ENCODE measurements at places on chromosomes 11 and 22.

- DNase-seq, result no peak
Measured at GRCh38 chr22:36822581-36822980, 5.7 kb upstream of the PVALB start.

GRCh38 chr11:61571869-61572268 lies 9.0 kb downstream of the SYT7 start:
- no peak for DNase-seq

- DNase-seq, result no peak
Measured at GRCh38 chr11:36432093-36432469, 78.0 kb downstream of the TRAF6 start.

DNA sequence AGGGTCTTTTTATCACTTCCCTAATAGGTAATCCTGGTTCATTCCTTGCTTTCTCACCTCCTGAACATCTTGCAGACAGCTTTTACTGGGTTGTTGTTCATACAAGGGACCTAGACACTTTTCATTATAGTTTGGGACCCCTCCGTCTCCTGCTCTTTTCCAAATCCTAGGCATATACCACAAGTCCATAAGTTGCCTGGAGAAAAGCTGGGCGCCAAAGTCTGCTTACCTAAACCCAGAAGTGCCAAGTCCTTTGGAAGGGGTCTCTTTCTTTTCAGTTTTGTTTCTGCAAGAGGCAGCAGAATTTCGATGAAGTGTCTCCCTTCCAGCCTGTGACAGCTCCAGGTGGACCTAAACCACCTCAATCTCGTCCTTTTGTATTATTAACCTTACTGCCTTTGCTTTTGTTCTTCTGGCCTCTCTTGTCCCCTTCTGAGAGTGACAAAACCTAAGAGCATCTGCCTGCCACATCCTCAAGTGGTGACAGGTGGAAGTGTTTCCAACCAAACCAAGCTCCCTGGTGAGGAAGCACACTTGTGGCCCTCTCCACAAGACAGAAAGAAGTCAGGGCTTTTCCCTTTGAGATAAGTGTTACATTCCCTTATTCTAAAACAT lies 19.5 kb upstream of the P2RY6 start:
- DNase-seq, result no peak

GRCh38 chr11:16195651-16196050 lies 160.7 kb downstream of the SOX6 start:
- no peak for DNase-seq

DNA sequence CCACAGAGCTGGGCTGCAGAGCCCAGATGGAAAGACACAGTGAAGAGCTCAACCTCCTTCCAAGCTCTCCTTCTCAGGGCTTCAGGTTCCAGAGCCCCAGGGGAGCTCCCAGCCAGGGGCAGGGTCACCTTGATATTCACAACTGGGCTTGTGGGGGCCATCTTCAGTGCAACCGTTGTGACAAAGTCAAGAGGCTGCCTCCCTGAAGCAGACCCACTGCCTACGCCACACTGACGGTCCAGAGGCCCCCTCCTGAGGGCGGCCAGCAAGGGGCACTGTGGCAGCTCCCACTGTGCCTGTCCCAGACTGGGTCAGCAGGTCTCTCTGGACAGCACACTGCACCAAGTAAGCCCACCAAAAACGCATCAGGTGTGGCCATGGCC lies 84.1 kb downstream of the DGCR2 start:
- DNase-seq, result no peak

DNA sequence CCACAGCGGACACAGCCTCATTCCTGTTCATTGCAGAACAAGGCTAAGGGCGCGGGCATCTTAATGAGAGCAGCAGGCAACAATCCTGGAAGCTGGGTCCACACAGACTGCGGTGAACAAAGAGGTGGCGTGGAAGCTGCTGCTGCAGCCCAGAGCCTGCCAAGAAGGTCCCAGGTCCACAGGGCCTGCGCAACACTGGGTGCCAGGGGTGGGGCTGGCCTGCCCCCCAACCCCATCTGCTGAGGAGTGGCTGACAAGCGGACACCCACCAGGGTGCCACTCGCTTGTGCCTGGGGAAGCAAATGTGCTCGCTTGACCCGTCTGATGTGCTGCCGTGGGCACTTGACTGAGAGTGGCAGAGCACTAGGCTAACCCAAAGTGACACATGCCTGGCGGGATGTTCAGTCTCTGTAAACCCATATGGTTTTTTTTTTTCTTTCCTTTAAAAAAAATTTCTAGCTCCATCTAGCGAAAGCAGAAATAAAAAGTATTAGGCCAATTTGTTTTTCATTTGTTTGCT lies 83.2 kb upstream of the PITPNB start:
- no peak for DNase-seq

GRCh38 chr11:126072801-126073594 lies 10.3 kb upstream of the CDON start:
- peak; percentile 37 for DNase-seq

GRCh38 chr11:86741484-86741835 lies 58.9 kb upstream of the PRSS23 start:
- no peak for DNase-seq

- DNase-seq, result no peak
Measured at GRCh38 chr11:57658023-57658361, 430 bp downstream of the CLP1 start.

GRCh38 chr11:134436781-134437180 lies 24.7 kb upstream of the B3GAT1 start:
- DNase-seq, result no peak

DNA sequence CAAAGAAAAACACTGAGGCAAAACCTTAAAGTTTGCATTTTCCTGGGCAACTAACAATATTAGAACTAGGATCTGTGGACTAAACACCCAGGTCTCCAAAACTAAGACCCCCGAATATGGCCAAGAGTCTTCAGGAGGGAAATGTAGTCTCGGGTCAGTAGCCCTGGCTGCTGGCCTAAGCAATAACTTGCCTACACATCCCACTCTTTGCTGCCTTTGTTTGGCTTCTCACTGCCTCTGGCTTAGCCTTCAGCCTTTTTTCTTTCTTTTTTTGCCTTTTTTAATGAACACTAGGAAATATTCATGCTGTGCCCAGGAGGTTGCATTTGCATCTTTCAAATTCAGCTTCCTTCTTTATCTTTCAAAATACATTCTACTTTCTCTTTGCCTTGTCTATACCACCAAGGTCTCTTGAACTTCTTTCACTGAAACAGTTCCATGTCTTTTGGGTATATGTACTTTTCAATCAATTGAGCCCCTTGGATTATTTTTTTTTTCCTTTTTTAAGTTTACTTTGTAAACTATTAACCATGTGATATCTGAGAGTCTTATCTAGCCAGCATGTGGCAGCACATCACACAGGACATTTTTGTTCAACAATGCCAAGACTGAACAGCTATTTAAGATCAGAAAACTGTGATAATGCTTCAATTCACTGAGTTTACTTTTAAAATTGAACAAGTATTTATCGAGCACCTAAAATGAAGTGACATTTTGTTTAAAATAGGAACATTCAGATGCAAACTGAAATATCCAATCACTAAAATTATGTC lies 165.0 kb upstream of the TRPC6 start:
- no peak for DNase-seq

DNA sequence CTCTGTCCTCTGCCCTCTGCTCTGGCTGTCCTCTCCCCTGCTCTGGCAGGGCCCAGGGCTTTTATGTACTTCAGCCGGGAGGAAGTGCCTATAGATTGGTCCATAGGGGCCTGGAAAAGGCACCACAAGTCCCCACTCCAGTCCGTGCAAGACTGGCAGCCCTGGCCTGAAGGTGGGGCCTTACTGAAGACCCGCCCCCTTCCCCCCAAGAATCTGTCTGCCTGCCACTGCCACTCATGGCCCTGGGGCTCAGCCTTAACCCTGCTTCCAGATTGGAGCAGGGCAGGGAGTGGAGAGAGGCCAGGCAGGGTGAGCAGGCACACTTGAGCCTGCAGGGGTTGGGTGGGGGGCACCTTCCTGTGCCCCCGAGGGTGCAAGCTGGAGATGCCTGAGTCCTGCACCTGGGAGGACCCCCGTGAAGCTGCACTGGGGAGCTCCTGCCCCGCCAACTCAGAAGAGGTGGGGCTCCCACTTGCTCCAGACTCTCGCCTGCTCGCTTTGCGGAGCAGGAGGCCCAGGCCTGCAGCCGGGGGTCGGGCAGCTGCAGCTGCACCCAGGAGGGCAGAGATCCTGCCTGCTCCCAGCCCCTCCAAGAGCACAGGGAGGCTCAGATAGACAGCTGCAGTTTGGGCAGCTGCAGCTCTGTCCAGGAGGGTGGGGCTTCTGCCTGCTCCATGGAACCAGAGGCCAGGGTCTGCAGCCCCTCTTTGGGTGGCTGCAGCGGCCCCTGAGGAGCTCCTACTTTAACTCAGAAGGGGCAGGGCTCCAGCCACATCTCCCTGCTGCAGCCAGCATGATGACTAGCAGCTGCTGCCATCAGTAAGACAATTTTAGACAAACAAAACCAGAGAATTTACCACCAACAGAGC lies 51.0 kb upstream of the SC5D start:
- no peak for DNase-seq

DNA sequence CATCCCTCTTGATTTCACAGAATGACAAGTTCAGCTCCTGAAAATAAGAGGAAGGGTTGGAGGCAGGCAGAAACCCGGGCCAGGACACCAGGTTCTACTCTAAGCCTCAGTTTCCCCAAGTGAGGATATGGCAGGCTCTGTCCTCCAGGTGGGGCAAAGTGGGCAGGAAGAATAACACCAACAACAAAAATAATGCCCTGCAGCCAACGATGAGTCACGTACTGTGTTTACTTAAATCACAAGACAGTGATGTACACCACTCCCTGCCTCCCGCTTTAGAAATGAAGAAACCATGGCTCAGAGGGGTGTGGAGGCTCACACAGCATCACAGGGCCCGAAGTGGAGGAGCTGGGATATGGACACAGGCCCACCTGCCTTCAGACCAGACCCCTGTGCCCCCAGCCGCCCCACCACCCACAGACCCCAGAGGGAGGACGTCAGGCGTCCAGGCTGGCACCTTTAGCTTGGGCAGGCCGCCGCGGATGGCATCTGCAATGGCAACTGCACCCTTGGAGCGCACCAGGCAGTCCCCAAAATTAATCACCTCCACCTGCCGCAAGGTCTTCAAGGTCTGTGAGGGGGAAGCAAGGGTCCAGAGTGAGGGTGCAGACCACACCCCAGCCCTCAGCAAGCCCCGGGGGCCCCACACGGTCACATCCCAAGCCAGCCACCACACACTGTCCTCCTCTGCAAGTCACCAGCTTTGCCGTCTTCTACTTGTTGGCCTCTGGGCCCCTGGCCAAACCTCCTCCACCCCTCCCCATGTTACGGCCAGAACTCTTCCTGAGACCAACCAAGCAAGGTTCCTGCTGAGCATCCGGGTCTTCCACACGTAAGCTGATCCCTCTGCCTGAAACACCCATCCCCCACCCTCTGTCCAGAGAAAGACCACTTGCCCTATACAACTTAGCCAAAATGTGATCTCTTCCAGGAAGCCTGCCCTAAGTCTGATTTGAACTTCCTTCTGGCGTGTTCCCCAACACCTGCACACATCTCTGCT lies 15.8 kb upstream of the CHADL start:
- DNase-seq, result no peak

GRCh38 chr22:23784215-23784732 lies 2.5 kb upstream of the SMARCB1 start:
- no peak for DNase-seq

GRCh38 chr11:13928566-13929251 lies 33.8 kb upstream of the SPON1 start:
- DNase-seq, result no peak

DNA sequence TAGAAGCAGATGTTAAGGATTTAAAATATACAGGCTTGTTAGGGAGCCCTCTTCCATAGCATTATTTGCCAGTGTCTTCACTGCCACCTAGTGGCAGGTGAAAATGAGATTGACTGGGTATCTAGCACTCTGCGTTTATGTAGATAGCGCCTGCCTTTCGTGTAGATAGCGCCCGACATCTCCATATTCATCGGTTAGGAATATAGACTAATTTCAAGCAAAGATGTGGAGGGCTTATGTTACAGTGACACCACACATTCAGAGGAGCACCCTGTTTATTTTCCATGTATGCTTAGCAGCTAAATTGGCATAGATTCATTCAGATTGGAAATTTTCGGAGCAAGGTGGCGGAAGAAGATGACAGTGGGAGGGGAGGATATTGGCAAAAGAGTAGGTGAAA lies 72.0 kb downstream of the SLC5A12 start:
- DNase-seq, result no peak

DNA sequence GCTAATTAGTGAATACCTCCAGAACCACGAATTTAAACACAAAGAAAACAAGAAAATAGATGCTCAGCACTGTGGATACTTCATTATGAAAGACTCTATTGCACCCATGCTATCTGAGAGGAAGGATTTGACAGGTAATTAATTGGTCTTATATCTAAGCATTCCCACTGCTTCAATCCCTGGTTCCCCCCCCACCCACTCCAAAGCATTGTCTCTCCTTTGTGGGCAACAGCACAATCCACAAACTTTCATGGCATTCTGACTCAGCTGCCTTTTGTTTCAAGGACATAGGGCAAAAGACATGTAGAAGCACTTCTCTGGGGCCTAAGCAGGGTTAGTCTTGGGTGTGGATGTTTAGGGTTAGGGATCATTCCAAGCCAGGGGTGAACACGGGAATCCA lies 551.4 kb downstream of the BUD13 start:
- no peak for DNase-seq

- no peak for DNase-seq
Measured at GRCh38 chr11:57653163-57653562, 3.5 kb upstream of the YPEL4 start.

- no peak for DNase-seq
Measured at GRCh38 chr11:31826536-31827438, 15.7 kb upstream of the PAX6 start.

- DNase-seq, result no peak
Measured at GRCh38 chr22:50315289-50316113, 8.1 kb upstream of the PLXNB2 start.

DNA sequence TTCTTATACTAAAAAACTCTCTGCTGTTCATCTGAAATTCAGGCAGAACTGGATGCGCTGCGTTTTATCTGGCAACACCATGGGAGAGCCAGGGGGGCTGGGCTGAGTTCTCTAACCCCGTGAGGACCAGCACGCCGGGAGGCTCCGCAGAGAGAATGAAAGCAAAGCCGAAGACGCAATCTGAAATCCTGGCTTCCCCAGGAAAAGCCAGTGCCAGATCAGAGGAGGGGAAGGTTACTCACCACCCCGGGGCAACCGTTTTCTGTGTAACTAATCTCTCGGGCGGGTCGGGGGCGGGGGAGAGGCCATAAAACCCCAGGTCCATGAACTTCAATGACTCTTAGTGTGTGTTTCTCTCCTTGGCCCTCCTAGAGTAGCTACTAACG lies 99.4 kb downstream of the SHANK2 start:
- no peak for DNase-seq

GRCh38 chr11:116707746-116708145 lies 65.0 kb downstream of the BUD13 start:
- no peak for DNase-seq

DNA sequence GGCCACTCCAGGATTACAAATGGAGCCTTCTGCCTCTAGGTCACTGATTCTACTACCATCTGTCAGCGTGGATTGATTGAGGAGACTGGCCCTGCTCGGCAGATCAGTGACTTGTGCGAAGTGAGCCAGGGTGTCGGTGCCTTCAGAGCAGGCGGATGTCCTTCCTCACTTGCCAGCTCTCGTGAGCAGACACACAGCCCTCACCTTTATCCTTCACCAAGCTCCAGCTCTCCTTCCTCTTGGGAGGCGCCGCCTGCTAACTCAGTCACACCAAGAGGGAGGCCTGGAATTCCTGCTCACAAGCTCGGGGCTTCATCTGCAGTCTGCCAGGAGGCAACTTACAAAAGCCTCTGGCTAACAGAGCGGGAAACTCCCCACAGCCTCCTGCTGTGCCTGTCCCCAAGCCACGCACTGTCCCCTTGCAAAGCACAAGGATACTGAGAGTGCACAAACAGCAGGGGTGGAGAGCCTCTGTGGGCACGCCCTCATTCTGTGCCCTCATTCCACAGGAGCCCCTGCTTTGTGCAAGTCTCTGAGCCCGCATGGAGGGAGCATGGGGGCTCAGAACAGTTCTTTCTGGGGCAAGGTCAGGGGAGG lies 3.5 kb upstream of the TCF20 start:
- DNase-seq, result no peak

Data from T-helper 2 cell (primary cell).